ENCODE measurements at places on chromosomes 13 and 19.

DNA sequence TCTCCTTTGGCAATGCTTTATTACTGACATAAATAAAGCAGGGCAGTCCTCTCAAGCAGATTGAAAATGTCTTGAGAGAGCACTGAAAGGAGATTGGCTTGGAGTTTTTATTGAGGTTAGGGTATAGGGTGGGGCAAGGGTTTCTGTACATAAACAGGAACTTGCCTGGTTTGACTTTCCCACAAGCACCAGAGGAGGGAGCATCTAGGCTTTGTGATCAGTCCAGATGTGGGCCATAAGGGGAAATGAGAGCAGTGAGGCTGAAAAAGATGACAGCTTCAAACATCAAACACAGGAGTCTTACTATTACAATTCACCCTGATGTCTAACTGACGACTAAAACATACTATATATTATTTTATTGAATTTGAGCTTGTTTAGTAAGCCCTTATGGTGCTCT is 260.9 kb downstream of the MTUS2 start:
- no peak for DNase-seq

DNA sequence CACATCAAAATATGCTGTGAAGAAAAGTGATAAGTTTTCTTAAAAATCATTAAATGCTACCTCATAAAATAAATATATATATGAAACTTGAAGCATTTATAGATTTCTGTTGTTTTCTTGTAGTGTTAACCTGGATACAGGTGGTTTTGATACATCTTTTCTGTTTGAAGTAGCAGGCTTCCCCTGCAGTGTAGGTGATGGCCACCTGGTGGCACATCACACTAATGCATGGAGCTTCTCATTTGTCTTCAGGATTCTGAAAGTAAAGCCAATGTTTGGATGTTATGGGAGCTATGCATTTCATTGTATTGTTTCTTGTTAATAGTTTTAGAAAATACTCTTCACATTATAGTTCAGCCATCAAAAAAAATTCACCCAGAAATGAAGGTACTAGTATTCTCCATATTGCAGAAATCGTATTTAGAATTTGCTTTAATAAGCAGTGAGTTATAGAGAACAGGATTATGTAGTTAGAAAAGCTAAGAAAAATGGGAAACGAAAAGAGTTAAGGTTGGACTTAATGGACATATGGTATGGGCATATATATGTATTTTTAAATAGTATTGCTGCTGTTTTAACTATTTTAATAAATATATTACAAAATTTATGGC is 18.7 kb downstream of the GPR180 start:
- DNase-seq, result no peak

DNA sequence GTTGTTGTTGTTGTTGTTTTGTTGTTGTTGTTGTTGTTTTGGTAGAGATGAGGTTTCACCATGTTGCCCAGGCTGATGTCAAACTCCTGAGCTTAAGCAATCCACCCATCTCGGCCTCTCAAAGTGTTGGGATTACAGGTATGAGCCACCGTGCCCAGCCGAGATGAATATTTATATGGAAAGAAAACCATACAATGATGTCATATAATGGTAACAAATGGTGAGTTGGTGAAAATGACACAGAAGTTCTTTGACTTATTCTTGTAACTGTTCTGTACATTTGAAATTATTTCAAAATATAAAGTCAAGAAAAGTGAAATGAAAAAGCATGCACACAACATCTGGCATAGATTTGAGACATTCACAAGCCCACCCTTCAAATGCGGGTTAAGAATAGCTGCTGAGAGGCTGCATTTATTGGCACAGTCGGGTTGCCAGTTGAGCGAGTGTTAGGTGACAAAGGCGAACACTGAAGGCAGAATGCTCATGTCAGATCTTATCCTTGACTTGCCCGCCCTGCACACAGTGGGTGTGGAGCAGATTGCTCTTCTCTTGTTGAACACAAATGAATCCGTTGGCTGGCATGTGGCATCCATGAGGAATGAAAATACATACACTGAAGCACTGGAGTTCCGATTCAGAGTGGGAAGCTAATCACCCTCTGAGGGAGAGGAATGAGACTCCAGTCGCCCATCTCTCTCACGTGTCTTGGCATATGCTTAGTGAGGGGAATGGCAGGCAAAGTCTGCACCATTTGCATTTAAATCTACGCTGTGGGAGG is 15.8 kb upstream of the UBE2S start:
- DNase-seq, result no peak

DNA sequence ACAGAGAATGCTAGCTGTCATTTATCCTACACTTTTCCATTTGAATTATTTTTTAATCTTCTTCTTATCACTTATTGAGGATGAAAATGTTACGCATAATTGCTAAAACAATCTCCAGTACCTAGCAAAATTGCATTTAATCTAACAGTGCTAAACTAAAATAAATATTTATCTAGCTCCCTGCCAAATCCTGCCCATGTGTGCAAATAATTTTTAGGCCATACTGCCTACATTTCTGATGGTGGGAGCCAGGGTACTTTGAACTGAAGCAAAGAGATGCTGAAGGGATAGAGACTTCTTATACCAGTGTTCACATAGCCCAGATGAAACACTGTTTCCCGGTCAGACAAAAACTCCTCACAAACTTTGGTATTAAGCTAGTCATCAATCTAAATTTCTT is 1268.7 kb upstream of the PCDH20 start:
- DNase-seq, result no peak

- DNase-seq, result no peak
These were observed 46.8 kb downstream of the FAM124A start for GRCh38 chr13:51269039-51269438.

DNA sequence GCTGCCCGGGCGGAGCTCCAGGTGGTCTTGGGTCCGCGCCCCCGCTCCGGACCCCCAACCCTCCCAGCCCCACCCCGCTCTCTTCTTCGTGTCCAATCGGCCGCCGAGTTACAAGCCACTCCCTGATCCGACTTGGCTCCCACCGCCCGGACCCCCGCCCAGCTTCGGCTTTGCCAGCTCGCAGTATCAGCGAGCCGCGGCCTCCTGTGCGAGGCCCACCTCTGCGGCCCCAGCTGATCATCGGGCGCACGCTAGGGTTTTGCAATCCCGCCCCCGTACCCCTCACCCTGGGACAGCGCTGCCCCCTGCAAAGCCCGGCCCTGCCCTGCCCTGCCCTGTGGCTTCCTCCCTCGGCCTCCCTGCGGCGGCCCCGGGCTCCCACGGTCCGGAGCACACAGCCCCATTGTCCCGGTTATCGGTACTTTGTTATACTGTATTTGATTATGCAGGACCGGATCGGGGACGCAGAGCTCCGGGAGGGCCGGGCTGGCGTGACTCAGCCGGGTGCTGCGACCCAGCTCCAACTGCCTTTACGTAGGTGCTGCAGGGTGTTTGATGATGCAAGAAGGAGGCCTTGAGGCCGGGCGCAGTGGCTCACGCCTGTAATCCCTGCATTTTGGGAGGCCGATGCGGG is 598 bp upstream of the LPAR2 start:
- DNase-seq, result no peak

GRCh38 chr19:54817670-54818536 is 1.6 kb downstream of the KIR3DL1 start:
- no peak for DNase-seq

GRCh38 chr19:48746110-48746509 is 599 bp downstream of the IZUMO1 start:
- DNase-seq, result no peak

DNA sequence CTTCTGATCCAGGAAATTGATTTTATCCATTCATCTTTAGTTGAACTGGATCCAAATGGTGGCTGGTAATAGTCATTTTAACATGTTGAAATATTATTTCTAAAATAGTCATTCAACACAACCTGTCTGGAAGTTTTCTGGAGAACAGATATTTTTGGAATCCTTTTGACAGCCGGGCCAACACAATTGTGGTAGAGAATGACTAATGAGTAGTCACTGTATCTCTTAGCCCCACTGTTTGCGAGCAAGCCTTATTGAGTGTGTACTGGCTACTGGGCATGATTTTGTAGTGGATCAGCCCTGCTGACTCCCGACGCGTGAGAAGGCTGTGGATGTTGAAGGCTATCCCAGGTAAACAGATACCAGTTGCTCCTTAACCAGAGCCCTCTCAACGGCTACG is 383.4 kb downstream of the ZNF536 start:
- no peak for DNase-seq

DNA sequence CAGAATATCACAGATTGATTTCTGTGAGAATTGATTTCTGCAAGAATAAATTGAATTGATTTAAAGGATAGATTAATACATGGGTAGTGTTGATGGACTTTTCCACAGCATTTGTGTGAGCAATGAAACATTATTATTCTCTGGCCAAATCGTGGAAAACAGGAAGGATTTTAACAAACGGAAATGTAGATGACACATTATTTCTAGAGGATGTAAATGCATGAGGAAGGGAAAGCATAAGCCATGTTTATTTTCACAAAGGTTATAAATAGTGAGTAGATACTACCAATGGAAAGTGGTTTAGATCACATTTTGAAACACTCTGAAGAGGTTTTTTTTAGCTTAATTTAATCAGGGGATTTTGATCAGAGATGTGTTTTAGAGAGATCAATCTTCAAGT is 1534.6 kb upstream of the MIR17HG start:
- DNase-seq, result no peak

DNA sequence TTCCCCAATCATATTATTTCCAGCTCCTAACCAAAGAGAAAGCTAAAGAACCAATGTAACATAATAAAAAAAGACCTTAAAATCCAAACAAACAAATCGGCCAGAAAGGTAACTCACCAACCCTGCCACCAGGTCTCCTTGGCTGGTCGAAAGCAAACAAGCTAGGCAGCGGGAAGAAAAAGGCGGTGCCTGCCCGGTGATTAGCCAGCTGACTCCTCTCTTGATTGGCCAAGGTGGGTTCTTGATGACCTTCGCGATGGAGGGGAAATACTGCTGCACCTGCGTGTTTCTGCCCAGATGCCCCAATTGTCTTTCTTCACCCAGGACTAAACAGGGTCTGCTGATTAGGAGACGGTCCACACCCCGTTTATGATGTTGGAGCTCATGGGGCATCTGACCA is at the start of gene NLRP11:
Gene NLRP11, minus strand, starts transcription at position 154 of the 400 bp plus-strand sequence. CDS start 13,825 bp downstream, outside the sequence.
- no peak for DNase-seq

DNA sequence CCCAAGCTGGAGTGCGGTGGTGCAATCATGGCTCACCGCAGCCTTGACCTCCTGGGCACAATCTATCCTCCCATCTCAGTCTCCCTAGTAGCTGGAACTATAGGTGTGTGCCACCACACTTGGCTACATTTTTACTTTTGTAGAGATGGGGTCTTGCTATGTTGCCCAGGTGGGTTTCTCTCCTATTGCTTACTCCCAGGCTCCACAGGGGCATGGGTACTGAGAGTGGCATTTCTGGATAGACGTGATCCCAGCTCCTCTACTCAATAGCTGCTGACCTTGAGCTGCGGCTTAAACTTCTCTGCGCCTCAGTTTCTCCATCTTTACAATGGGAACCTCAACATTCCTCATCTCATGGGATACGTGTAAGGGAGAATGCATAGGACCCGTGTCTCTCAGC is 11.6 kb downstream of the MVB12A start:
- no peak for DNase-seq

DNA sequence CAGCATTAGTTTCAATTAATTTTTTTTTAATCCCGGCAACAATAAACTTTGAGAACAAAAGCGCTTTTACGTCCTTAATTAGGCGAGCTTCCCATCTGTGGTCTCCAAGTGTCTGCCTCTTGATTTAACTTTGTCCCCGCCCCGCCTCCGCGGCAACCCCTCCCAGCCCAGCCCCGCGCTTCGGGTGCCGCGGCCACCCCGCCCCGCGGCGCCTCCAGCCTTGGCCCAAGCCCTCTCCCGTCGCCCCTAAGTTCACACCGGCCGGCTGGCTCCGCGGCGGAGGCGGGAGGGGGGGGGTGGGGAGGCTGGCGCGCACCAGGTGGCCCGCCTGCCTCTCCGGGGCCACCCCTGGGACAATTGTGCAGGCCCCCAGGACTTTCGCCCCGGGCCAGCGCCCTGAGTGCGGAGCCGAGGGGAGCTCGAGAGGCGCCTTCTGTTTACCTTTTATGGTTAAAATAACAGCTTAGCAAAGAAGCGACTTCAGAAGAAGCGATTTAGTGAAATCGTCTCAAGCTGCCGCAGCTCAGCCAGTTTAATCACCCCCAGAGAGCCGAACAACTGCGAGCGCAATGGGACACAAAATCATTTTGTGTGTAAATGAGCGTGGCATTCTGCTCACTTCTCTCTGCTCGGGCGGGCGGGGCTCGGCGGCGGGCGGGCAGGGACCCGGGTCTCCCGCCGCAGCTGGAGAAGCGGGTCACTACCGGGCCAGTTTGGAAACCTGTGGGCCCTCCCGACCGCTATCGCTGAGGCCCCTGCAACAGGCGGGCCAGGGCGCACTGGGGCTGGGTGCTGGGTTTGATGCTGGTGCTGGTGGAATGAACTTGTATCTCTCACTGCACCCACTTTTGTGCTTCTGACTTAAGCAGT is 1.4 kb downstream of the KCTD15 start:
- no peak for DNase-seq

DNA sequence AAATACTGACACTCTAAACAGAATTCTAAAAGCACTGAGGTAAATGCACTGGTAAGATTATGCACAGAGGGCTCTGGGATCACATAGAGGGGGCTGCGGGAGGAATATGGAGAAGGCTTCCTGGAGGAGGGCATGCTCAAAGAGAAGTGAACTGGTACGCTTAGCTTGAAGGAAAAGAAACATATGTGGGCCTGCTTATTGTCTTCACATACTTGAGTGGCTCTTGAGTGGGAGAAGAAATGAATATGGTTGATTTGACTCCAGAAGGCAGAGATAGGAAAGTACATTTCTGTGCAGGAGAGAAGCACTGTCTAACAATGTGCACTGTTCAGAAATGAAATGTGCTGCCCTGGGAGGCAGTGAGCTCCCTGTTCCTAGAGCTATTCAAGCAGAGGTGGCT is 91.1 kb downstream of the KL start:
- DNase-seq, result no peak

DNA sequence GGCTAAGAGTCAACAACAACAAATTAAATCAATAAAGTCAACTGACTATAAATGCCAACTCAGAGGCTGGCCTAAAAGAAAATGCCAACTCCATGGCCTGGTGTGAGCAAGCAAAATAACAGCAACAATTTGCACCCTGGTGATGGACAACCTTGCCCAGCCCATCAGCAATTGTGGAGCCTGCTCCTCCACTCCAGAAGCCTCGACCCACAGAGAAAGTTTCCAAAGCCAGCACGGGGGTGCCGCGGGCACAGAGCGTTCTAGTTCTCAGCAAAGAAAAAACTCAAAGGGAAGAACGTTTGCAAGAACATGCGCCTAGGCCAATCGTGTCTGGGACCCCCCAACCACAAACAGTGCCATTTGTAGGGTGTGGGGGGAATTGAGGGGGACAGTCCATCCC is 11.3 kb downstream of the EPS15L1 start:
- DNase-seq, result no peak

DNA sequence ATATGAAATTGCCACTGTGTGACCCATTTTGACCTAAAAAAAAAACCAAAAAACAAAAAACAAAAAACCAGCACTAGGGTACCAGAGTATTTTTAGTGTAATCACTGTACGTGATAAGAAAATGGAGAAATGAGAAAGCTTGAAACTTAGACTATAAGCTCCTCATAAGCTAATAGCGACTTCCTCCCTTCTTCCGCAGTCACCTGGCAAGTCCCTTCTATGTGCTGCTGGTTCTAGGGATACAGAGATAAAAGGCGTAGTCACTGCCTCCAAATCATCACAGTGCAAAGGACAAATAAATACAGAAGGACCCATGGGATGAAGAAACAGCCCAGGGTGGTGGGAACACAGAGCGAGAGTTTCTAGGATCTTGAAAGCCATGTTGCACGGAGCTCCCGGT is 190.3 kb downstream of the TM9SF2 start:
- DNase-seq, result no peak

GRCh38 chr19:43476606-43477005 is 11.2 kb upstream of the LYPD3 start:
- DNase-seq, result no peak

Measured in stimulated activated CD4-positive, alpha-beta T cell treated with anti-CD3 and anti-CD28 coated beads, Interleukin-1b, Interleukin-23, amount 100 ng/mL, for 1 hour (primary cell).